ENCODE measurements at places on chromosomes 7 and 10.

DNA sequence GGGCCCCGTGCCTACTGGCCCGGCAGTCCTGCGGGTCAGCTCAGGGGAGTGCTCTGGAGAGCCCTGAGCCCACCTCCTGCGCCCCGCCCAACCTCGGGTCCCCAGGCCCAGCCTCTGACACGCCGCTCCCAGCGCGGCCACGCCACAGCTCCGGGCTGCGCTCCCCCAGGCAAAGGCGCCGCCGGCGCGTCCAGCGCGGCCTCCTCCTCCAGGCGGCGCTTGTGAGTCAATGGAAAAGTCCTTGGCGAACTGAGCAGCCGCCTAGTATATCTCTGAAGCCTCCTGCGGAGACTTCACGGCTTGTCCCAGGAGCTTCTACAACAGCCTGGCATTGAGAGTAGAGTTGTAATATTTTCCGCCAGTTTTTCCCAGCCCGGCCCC is 29.5 kb upstream of the BMS1 start:
- DNase-seq = peak; percentile 16

GRCh38 chr10:71520042-71520441 is 123.3 kb downstream of the CDH23 start:
- DNase-seq = no peak

- DNase-seq = no peak
Observed at GRCh38 chr10:133131053-133131452, 29.0 kb upstream of the KNDC1 start.

DNA sequence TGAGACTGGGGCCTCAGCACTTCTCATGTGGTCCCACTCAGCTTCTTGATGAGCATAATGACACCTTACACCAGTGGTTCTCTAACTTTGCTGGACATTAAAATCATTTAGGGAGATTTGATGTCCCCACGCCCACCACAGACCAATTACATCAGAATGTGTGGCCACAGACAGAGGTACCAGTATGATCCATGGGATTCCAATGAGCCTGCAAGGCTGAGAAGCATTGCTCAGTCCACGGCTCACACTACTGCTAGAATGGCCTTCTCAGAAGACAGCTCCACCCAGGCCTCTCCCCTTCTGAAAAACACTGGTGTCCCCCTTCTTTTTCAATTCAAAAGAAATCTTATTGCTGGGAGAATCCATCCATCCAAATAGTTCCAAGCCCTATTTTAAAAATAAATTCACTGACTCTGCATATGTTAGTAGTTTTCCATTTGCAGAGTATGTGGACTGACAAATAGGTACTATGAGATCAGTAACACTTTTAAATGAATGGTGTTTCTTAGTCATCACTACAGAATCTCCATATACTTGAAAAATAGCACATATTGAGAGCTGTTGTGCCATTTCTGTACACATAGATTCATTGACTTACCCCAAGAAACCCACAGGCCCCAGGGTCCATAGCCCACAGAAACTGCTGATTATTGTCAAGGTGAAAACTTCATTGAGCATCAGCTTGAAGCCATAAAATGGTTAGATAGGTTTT is 34.5 kb upstream of the TECTB start:
- DNase-seq = no peak

- no peak for DNase-seq
Observed at GRCh38 chr10:26977635-26978034, 116.9 kb upstream of the ABI1 start.

DNA sequence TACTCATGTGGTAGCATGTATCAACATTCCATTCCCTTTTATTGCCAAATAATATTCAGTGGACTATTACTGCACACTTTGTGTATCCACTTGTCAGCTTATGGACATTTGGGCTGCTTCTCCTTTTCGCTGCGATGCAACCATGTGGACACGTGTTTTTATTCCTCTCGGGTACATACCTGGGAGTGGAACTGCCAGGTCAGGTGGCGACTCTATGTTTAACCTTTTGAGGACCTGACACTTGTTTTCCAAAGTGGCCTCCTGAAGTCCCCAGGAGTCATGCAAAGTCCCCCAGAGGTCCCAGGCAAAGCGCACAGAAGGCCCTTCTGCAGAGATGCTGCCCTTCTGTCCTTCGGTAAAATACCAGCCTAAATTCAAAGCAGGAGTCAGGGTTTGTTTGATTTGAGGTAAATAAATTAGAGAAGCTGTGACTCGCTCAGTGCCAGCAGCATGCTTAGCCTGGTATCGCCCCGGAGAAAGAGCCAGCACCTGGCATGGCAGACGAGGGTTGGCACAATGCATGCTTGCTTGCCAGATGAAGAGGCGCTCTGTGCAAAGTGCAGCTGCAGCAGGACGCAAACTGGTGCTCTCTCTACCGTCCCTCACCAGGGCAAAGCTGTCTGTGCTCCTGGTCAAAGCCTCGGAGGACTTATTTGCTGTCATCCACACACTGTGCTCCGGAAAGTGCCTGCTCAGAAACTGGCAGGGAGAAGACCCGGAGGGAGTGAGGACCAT is 37.8 kb downstream of the HIPK2 start:
- peak; percentile 75 for DNase-seq
